Psoas muscle (tissue), 8 donors: ENCODE measurements at places on chromosomes 1 and 21. TPM values are rescaled to one million over a fixed set of nuclear protein-coding genes. Genes with fewer than 3 reads are reported as not detected.

DNA sequence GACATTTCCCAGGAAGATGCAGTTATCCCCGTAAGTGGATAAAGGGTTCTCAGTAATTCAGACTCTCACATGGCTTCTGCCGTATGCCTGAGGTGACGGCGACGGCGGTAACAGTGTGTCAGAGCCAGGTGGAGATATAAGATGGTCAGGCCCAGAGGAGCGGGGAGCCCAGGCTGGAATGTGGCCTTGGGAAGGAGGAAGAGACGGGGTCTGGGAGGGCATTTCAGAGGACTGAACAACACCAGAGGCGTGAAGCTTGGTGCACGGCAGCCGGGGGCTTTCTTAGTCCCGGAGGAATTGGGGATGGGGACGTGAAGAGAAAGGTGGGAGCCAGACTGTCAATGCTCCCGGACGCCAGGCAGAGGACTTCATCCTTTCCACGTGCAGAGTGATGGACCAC, 1.0 kb downstream of the RER1 start:
- no peaks in the 10 kb centered on the region for H3K36me3 ChIP-seq
- peak overlapping the region; percentile 99 for H3K4me3 ChIP-seq
- peak overlapping the region; percentile 83 for H3K27ac ChIP-seq
- peaks cover 31% of the 10 kb centered on the region for H3K4me1 ChIP-seq

OXCT2 gene
- total RNA-seq = not detected

- DNase-seq = no peak
- no peak overlapping the region for H3K4me3 ChIP-seq
- no peak overlapping the region for H3K27ac ChIP-seq
Measured at GRCh38 chr1:44503625-44504024, 98.6 kb downstream of the RNF220 start.

DNA sequence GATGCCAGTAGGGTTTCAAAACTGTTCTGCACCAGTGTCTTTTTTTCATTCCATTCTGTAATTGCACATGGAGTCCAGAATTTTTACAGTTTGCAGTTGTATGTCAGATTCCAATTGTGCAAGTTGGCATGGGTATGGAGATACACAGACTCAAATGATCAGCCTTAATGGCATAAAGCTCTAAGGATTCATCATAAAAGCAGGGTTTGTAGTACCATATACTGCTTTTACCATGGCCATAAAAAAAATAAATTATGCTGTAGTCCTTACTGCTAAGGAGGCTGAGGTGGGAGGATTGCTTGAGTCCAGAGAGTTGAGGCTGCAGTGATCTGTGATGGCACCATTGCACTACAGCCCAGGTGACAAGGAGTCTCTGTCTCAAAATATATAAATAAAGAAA, 10.3 kb downstream of the MTARC1 start:
- no peaks in the 10 kb centered on the region for H3K36me3 ChIP-seq
- no peaks in the 10 kb centered on the region for H3K27me3 ChIP-seq
- no peak overlapping the region for H3K27ac ChIP-seq

DNA sequence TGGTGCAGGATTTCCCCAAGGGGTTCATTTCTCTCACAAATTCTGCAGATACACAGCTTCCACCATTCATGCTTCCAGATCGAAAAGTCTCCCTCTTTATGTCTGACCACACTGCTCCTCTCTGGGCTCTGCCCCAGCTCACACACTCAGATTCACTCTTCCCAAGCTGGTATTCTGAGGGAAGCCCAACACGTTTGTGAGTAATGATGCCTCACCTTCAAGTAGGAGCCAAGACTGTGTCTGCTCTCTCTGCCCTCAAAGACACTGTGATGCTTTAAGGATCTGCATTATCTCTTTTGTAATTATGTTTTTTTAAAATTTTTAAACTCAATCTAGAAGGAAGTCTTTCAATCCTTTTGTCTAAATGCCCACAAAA, 19.8 kb downstream of the PRAMEF11 start:
- H3K27me3 ChIP-seq = no peaks in the 10 kb centered on the region
- no peak for DNase-seq
- H3K4me3 ChIP-seq = no peak overlapping the region
- no peaks in the 10 kb centered on the region for H3K36me3 ChIP-seq
- no peaks in the 10 kb centered on the region for H3K4me1 ChIP-seq
- H3K27ac ChIP-seq = no peak overlapping the region

SPRR2A gene
- not detected for total RNA-seq

RAB42 gene
- total RNA-seq = 0.64 TPM

ACOT11 gene
- total RNA-seq = 2.4 TPM

GRCh38 chr1:109559995-109560394, 11.6 kb downstream of the GNAI3 start:
- DNase-seq = no peak
- H3K27me3 ChIP-seq = no peaks in the 10 kb centered on the region
- H3K4me3 ChIP-seq = no peak overlapping the region
- no peak overlapping the region for H3K27ac ChIP-seq

LMOD1 gene
- 17.4 TPM for total RNA-seq

NUCKS1 gene
- 174 TPM for total RNA-seq

GRCh38 chr1:30586671-30587070, 136.7 kb downstream of the MATN1 start:
- no peaks in the 10 kb centered on the region for H3K36me3 ChIP-seq
- no peaks in the 10 kb centered on the region for H3K27me3 ChIP-seq
- H3K4me1 ChIP-seq = no peaks in the 10 kb centered on the region

- no peak for DNase-seq
- H3K27me3 ChIP-seq = no peaks in the 10 kb centered on the region
- H3K36me3 ChIP-seq = no peaks in the 10 kb centered on the region
- H3K4me3 ChIP-seq = no peak overlapping the region
- peaks cover 11% of the 10 kb centered on the region for H3K4me1 ChIP-seq
- H3K27ac ChIP-seq = no peak overlapping the region
Measured at GRCh38 chr1:113662101-113662500, 97.2 kb downstream of the PHTF1 start.

GRCh38 chr1:217622042-217622441, 8.8 kb downstream of the GPATCH2 start:
- no peak overlapping the region for H3K27ac ChIP-seq
- no peak overlapping the region for H3K4me3 ChIP-seq
- H3K27me3 ChIP-seq = no peaks in the 10 kb centered on the region

CCDC30 gene
- 0.79 TPM for total RNA-seq

GRCh38 chr1:30812076-30812475, 54.5 kb upstream of the LAPTM5 start:
- H3K36me3 ChIP-seq = no peaks in the 10 kb centered on the region
- no peak overlapping the region for H3K4me3 ChIP-seq
- peaks cover 1% of the 10 kb centered on the region for H3K27me3 ChIP-seq
- no peak for DNase-seq
- H3K27ac ChIP-seq = no peak overlapping the region

DNA sequence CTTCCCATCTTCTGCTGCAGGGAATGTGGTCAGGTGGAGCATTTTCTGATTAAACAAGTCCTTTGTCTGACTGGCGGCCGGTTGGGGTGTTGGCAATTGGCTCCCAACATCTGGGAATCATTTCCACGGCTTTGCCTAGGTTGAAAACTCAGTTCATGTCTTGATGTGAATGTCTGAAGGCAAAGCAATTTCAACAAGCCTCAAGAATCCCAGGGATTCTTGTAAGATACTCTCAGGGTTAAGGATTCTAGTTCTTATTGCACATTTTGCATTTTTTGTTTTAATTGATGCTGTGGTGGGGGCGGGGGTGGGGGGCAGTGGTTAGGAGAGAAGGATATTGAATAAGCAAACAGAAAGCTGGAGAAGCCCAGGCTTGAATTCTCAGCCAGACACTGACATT, 273.9 kb downstream of the KIF26B start:
- no peak for DNase-seq
- H3K4me3 ChIP-seq = no peak overlapping the region
- H3K27me3 ChIP-seq = no peaks in the 10 kb centered on the region
